ENCODE measurements at places on chromosomes 13 and 19.
A peak's percentile ranks its signal among the peaks of the same experiment; 100 is the strongest.

DNA sequence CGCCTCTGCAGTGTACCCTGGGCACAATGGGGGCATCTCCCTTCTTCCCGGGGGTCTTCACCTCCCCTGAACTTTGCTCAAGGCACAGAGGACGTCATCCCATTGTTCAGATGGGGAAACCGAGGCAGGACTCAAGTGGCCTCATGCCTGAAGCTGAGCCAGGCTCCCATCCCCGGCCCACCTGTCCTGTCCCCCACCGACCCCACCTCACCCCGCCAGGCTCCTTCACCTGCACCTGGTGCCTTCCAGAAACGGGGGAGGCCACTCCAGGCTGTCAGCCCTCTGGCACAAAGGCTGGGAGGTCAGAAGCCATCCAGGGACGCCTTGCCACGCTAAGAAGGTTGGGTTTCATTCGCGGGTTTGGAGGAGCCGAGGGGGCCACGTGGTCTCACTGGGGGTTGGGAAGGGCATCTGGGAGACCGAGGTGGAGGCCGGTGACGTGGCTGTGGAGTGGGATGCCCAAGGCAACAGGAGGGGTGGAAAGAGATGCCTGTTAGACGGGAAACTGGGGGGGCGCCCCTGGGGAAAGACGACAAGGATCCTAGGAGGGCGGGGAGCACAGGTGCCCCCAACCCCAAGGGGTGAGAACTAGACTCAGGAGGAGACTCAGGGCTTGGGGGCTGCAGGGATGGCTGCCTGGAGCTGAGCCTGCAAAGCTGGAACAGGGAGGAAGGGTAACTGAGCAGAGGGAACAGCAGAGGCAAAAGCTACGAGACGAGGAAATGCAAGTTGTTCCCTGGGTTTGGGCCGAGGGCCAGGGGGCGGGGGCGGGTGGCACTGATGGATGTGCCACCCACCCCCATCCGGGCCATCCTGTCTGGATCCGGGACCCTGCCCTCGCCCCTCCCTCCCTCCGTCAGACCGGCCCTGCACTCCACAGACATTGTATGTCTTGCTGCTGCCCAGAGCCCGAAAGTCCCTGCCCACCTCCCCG lies 6.0 kb upstream of the TCF3 start:
- H3K4me3 ChIP-seq = no peak overlapping the region
- H3K36me3 ChIP-seq = peaks cover 1% of the 10 kb centered on the region
- H3K27me3 ChIP-seq = peaks cover 25% of the 10 kb centered on the region

DNA sequence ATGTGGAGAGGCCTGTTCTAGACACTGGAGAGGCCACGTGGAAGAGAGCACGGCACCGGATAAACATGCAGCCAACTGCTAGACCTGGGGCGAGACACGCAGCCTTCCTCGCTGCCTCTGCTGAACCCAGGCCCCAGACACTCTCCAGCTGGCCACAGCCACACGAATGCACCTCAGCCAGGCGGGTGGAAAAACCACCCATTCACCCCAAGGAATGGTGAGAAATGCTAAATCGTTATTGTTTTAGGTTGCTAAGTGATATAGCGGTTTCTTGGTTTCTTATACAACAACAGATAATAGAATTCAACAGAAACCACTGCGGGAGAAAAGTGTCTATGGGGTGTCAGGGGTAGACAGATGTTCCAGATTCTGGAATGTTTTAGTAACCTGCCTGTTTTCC lies 52.5 kb downstream of the STK24 start:
- H3K36me3 ChIP-seq = peaks cover 15% of the 10 kb centered on the region
- H3K27me3 ChIP-seq = no peaks in the 10 kb centered on the region
- DNase-seq = no peak
- H3K27ac ChIP-seq = peak overlapping the region; percentile 57

DNA sequence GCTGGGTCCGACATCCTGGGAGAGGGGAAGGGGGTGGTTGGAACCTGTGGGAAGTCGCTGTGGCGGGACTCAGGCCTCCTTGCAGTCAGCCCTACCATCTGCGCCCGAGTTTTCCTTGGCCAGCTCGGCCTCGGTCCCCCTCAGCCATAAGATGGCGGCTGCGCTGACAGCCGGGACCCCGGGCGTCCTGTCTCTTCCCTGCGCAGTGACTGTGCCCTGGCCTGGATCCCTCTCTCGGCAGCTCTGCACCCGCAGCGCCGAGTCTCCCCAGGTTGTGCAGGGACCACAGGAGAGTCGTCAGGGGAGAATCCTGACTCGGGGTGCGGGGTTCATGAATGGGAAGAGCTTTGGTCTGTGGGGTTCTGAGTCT lies 345 bp downstream of the ZNF257 start:
- peak overlapping the region; percentile 95 for H3K4me3 ChIP-seq
- H3K27me3 ChIP-seq = no peaks in the 10 kb centered on the region
- peak overlapping the region; percentile 92 for H3K27ac ChIP-seq

DNA sequence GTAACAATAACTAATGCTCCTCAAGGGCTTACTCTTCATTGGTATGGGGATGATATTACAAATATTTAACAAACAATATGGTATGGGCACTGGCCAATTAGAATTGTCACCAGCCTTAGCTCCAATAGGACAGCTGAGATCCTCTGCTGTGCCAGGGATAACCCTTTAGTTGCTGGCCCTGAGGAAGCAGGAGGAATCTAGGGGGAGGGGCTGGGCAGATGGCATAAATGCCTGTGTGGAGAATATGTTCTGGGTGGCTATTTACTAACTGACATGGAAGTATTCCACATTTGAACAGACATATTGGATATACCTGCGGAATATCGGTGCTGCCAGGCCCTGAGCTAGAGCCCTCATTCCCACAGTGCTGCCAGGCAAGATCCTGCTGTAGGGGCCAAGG lies 16.6 kb upstream of the LRCH1 start:
- DNase-seq = no peak
- no peaks in the 10 kb centered on the region for H3K4me1 ChIP-seq
- H3K36me3 ChIP-seq = peaks cover 1% of the 10 kb centered on the region
- H3K4me3 ChIP-seq = no peak overlapping the region

GRCh38 chr19:11735375-11735774 lies 3.4 kb downstream of the ZNF823 start:
- peaks cover 19% of the 10 kb centered on the region for H3K4me1 ChIP-seq
- no peak overlapping the region for H3K4me3 ChIP-seq
- no peak for DNase-seq

GRCh38 chr13:31556376-31556775 lies 182.9 kb upstream of the RXFP2 start:
- H3K4me3 ChIP-seq = no peak overlapping the region
- DNase-seq = no peak
- no peak overlapping the region for H3K27ac ChIP-seq
- no peaks in the 10 kb centered on the region for H3K27me3 ChIP-seq

- peaks cover 3% of the 10 kb centered on the region for H3K36me3 ChIP-seq
- DNase-seq = no peak
- H3K4me3 ChIP-seq = peak overlapping the region; percentile 81
- H3K27ac ChIP-seq = peak overlapping the region; percentile 94
- H3K27me3 ChIP-seq = no peaks in the 10 kb centered on the region
Observed at GRCh38 chr19:6654347-6655310, 15.3 kb downstream of the TNFSF14 start.

Measured in central memory CD8-positive, alpha-beta T cell (primary cell).